Kidney (tissue), 22 donors: ENCODE measurements at places on chromosomes 1 and 21.

GRCh38 chr1:97144527-97144926, 422.9 kb downstream of the PTBP2 start:
- no peak for DNase-seq

- no peak for DNase-seq
These were observed 153.2 kb downstream of the NTNG1 start for GRCh38 chr1:107293901-107294613.

DNA sequence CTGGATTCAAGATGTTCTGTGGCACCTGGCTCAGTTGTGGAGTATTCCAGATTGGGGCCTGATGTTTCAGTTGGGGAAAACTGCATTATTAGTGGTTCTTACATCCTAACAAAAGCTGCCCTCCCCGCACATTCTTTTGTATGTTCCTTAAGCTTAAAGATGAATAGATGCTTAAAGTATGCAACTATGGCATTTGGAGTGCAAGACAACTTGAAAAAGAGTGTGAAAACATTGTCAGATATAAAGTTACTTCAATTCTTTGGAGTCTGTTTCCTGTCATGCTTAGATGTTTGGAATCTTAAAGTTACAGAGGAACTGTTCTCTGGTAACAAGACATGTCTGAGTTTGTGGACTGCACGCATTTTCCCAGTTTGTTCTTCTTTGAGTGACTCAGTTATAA, 7.2 kb downstream of the FPGT start:
- no peak for DNase-seq

DNA sequence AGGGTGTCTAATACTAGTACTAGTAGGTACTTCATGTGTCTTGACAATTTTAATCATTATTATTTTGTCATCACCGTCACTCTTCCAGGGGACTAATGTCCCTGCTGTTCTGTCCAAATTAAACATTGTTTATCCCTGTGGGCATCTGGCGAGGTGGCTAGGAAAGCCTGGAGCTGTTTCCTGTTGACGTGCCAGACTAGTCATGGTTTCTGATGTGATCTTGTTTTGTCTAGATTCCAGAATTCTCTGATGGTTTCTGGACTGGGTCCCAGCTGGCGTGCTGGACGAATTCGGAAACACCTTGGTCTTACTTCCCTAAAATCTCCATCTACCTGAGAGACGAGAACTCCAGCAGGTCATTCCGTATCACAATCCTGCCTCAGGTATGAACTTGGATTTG, 66.1 kb upstream of the FAM3B start:
- DNase-seq: no peak
